T-helper 2 cell treated with Interferon-gamma antibody and Interleukin-4, amounts not matched to agents 100 ng/mL and 5 ng/mL, for 36 hours (primary cell): ENCODE measurements at places on chromosomes 3 and 15. TPM values are rescaled to one million over a fixed set of nuclear protein-coding genes. Genes with fewer than 3 reads are reported as not detected.

Gene FMN1
- 0.07 and 0.09 TPM in 2 replicates for total RNA-seq

Gene LMAN1L
- 0.64 and 0.93 TPM in 2 replicates for total RNA-seq

Gene IL5RA
- not detected in 2 replicates for total RNA-seq

Gene RTP3
- not detected in 2 replicates for total RNA-seq

Gene ATP10A
- 55.7 and 60.2 TPM in 2 replicates for total RNA-seq

Gene BNC1
- not detected in 2 replicates for total RNA-seq
